ENCODE measurements at places on chromosomes 2 and 18.

DNA sequence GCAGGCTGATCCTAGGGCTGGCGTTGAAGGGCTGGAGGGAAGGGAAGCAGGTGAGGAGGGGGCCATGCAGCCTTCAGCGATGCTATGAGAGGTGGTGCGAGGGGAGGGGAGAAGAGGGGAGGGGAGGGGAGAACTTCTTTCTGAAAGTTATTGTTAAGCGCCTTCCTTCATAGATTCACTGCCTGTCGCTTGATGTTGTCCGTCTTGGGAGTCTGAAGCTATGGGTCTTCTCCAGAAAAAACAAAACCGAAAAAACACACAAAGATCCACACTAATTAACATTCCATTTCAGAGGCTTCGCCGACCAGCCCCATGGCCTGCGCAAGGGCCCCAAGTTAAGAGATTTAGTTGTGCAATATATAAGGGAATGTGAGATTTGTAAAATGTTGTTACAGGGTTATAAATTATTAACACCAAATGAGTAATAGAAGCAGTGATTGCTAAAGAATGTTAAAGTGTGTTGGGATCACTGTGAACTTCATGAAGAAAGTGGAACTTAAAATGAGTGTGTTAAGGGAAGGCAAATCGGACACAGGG, 758 bp downstream of the CFAP221 start:
- no peak for DNase-seq

GRCh38 chr2:3805201-3805939, 102.0 kb downstream of the DCDC2C start:
- DNase-seq, result no peak

GRCh38 chr18:809985-810642, 1.9 kb downstream of the YES1 start:
- DNase-seq, result no peak

GRCh38 chr2:103138123-103138901, 376.5 kb downstream of the TMEM182 start:
- DNase-seq, result no peak

- no peak for DNase-seq
These were observed 141.5 kb downstream of the ZNF516 start for GRCh38 chr18:76353500-76353899.

GRCh38 chr2:74703373-74703772, 49.3 kb downstream of the SEMA4F start:
- DNase-seq, result no peak

Data from mesothelial cell of epicardium (in vitro differentiated cells).